ENCODE measurements at places on chromosomes 3 and 15. TPM values are rescaled to one million over a fixed set of nuclear protein-coding genes. Genes with fewer than 3 reads are reported as not detected.

DNA sequence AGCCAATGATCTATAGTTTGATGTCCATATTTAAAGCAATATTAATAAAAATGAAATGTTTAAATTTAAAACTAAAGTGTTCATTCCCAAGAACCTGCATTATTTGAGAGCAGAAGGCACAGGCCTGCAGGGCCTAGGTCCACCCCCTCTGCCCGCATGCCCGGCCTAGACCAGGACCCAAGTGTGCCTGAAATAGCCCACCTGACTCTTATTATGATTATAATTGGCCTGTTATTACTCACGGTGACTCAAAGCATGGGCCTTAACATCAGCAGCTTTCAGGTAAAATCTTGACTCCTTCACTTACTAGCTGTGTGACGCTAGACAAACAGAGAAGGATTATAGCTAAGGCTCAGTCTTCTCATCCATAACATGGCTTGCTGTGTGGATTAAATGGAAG is 128.8 kb downstream of the PLCL2 start:
- H3K27me3 ChIP-seq: no peaks in the 10 kb centered on the region
- peaks cover 5% of the 10 kb centered on the region for H3K4me1 ChIP-seq
- DNase-seq: no peak

GRCh38 chr15:70492240-70493177 is 270.8 kb downstream of the UACA start:
- peak; percentile 93 for DNase-seq
- peaks cover 46% of the 10 kb centered on the region for H3K27me3 ChIP-seq
- peaks cover 2% of the 10 kb centered on the region for H3K36me3 ChIP-seq

- H3K4me1 ChIP-seq: peaks cover 5% of the 10 kb centered on the region
- peak overlapping the region; percentile 47 for H3K4me3 ChIP-seq
- H3K27ac ChIP-seq: peak overlapping the region; percentile 94
- no peaks in the 10 kb centered on the region for H3K36me3 ChIP-seq
Observed at GRCh38 chr3:190424478-190425439, 24.9 kb downstream of the TMEM207 start.

Gene GLT8D1
- total RNA-seq: 38.3 TPM

DNA sequence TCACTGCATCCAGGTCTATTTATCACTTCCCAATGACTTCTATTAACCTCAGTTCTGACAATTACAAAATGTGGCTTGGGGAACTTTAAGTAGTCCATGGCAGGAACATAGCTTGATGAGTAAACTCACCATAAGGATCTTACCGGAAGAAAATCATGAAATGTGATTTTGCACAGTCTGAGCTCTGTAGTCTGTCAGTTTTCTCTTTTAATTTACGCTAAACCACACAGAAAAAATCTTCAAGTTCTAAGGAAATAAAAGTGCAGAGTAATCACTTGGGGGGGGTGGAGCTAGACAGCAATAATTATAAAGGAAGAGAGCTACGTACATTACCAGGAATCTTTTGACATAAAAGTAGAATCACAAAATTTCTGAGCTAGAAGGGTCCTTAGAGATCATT is 9.2 kb downstream of the TBC1D5 start:
- no peak overlapping the region for H3K4me3 ChIP-seq
- no peaks in the 10 kb centered on the region for H3K27me3 ChIP-seq
- peaks cover 35% of the 10 kb centered on the region for H3K4me1 ChIP-seq
- no peak overlapping the region for H3K27ac ChIP-seq
